Right renal cortex interstitium (tissue), 3 donors: ENCODE measurements at places on chromosomes 5 and 9. TPM values are rescaled to one million over a fixed set of nuclear protein-coding genes. Genes with fewer than 3 reads are reported as not detected.

DNA sequence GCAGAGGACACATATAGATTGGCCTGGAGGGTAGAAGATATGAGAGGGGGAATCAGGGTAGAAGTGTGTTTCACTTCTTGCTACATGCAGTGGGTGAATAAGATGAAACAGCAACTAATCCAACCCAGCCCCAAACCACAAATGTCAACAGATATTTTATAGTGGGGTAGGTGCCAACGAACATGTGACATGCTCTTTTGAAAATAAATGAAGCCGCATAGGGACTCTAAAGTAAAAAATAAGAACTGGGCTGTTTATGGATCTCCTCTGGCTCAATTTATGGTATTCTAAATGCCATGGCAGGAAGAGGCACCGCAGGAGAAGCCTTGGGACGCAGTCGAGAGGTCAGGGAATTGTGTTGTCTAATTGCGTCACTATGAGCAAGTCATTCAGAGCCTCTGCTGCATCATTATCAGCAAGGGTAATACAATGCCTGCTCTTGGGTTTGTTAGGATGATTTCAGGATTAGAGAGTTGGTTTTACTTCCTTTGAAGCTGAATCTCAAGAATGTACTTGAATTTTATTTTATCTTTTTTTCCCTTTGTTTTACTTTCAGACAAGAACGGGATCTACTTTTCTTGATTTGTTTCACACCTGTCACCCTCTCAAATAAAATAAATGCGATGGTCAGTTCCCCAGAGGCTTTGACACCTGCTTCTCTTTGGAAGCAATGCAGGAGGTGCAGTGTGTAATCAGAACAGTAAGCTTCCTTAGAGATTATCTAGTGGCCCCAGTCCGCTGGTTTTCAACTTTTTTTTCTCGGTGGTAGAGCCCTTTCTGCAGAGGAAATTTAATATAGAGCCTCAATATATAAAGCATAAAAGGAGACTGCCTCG, 375.6 kb upstream of the CLINT1 start:
- DNase-seq = no peak

Gene CCNO
- 6.9 TPM for polyA plus RNA-seq

Gene SLCO6A1
- not detected for polyA plus RNA-seq

Gene OR1Q1
- polyA plus RNA-seq = not detected

Gene OR13C4
- not detected for polyA plus RNA-seq

Gene NUTM2G
- 0.33 TPM for polyA plus RNA-seq

- DNase-seq = no peak
Measured at GRCh38 chr5:36600917-36601527, 5.4 kb upstream of the SLC1A3 start.

DNA sequence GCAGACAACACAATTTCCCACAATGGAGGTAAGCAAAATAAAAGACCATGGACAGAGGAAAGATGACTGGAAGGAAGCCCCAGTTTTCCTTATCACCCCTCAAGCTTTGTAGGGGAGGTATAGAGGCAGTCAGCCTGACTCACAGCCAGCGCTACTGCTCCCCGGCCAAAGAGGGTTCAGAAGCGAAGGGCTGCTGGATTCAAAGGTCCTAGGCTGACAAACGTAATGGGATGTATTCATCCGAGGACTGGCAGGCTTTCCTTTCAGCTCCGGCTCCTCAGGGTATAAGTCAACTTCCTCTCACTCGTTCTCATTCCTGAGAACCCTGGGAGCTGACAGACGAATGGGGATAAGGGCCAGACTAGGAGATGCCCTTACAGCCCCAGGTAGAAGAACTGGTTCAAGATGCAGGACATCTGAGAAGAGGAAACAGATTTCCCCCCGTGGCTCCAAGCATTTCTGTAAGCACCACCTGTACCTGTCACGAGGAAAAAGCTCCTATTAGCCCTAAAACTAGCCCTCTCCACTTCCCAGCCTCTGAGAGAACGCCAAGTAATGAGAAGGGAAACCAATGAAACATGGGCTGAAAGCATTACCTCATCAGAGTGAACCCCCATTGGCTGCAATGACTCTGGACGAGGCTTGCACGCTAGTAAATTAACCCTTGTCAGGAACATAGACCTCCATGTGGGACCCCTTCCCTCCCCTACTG, 22.1 kb upstream of the FAM13B start:
- DNase-seq = no peak
